ENCODE measurements at places on chromosomes 1 and 21.

DNA sequence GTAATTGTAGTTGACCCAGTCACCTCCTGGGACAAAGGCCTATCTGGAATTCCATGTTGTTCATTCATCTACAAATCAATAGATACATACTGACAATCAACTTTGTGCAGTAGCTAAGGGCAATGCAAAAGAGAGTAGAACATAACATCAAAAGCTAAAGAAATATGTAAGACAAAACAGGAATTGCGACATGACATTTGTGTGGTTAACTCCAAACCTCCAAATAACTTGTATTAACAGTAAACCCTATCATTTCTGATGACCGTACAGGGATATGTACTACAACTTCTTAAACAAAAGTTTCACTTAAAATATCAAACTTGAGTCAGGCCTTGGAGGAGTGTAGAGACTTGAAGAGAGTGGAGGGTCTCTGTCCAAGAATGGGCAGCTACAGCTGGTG lies 317.6 kb downstream of the SPATA17 start:
- no peak for DNase-seq

- DNase-seq, result no peak
These were observed 10.2 kb downstream of the NMNAT2 start for GRCh38 chr1:183407961-183408360.

- no peak for DNase-seq
These were observed 1.1 kb upstream of the CSF1 start for GRCh38 chr1:109909561-109909960.

DNA sequence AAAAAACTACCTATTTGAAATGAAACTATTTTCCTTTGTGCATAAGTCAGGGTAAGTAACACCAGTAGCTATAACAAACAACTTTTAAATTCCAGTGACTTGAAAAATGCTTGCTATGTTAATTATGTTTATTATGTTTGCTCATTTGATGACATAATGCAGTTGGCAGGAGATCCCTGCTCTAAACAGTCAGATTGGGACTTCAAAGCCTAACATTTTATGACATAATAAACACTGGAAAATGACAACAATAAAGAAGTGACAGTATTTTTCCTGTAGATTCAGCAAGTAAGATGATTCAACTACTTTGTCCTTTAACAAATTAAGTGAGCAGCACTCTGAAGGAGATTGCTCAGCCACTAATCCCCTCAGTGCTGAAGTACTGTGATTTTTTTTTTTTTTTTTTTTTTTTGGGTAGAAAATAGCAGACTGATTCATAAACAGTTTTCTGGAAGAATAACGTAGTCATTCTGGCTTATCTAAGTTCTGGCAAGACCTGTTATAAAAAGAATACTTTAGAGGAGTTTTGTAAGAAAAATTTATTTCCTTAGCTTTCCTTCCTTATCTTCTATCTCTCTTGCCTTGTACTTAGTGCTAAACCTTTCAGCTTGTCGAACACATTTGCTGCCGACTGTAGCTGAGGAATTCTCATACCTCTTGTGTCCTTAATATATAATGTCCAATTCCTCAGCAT lies 207.2 kb downstream of the PTGER3 start:
- no peak for DNase-seq

DNA sequence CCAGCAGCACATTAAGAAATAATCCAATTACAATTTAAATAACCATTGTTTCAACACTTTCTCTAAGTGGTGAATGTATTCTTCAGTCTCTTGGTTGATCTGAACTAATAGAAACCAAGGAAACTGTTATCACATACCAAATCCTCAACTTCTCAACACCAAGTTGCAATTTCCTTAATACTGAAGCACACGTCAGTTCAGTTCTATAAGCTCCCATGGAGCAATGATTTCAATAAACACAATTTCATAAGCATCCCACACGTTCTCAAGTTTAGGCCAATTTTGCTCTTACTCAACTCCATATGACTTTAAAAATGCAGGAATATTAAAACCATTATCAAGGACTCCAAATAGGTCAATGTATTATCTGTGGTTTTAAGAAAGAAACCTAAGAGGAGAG lies 5.8 kb upstream of the ERG start:
- no peak for DNase-seq

DNA sequence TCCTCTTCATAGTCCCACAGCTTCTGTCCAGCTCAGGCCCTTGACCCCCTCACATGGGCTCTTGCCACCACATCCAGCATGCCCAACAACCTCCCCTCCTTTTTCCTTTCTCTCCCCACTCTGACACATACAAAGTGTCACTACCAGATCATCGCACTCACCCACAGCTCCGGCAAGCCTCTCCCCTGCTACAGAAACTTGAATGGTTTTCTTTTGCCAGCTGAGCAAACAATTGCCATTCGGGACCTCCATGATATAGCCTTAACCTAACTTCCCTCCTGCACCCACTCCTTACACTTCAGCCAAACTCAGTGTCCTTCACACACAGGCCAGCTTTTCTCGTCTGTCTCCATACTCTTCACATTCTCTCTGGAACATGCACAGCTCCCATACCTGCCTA lies 43.3 kb downstream of the MAB21L3 start:
- no peak for DNase-seq

- DNase-seq, result no peak
These were observed 394.4 kb upstream of the VAMP3 start for GRCh38 chr1:7376676-7377075.

GRCh38 chr1:233427907-233428306 lies 100.4 kb downstream of the MAP3K21 start:
- DNase-seq, result no peak

DNA sequence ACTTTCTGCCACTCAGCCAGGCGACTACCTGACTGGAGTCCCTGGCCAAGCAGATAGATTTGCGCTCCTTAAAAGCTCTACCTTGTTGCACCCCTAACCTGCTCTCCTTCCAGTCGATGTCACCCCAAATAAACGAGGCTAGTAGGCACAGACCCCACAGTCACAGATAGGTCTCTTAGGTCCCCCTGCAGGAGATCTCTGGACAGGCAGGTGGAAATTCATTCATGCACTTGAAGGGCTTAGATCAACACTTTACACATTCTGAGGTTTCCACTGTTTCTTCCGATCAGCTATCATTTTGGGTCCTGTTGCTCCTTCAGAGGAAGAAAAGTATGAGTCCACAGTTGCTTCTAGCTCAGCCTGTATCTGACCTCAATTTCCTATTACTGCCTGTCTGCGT lies 272.6 kb upstream of the FMN2 start:
- no peak for DNase-seq

DNA sequence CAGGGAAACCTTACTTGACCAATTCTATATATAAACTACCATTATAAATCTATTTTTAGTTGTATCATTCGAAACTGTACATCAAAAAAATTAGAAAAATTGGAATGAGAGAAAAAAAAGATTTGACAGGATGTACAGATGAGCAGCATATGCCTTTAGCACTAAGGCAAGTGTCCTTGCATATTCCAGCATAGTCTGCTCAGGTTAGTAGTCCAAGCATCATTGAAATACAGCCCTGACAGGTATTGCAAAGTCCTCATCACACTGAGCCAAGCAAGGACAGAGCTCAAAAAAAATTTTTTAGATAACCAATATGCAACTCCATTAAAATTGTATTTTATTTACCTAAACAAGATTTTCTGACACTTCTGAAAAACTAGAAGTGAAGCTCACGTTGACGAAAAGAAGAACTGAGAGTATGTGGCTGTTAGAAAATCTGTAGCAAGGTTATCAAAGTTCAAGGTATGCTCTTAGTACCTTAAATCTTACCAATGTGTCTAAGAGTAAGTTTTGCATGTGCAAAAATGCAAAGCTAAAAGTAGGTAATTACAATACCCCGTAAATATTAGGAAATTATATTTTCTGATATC lies 465.6 kb upstream of the ADGRL4 start:
- DNase-seq, result no peak

DNA sequence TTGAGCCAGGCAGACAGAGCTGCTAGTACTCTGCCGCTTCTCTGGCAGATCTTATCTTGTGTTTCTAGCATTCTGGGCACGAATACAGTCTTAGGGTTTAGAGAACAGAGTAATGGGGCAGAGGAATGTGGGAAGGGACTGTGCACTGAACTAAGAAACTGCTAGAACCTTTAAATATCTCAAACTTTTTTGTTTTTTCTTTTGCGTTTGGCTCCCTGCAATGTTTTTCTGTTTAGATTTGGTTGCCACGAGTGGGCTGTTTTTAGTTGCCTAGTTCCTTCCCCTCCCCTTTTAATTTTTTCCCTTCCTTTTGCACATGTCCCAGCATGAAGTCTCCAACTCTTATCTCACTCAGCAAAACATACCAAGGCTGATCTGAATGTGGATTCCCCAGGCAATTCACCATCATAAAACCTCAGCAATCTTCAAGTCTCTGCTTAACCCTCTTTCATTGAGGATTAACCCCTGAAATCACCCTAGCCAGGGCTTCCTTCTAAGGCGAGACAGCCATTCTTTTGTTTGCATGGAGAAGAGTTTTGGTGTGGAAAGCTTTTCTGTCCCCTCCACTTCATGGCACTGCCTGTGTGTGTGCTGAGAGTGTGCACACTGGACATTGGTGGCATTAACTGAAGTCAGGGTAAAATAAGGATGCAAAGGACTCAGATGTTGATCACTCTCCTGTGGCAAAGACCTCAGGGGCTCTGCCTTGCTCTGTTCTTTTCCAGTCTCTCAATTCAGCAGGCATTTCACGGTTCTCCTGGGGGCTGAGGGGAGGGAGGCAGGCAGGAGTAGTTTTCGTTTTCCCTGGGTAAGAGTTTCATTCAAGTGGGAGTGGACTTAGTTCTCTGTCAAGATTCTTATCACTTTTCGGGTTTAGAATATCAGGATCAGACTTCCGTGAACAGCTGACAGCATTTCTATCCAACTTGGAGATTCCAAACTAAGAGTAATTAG lies 2.8 kb upstream of the ATF3 start:
- no peak for DNase-seq

- no peak for DNase-seq
These were observed 31.8 kb downstream of the ATF3 start for GRCh38 chr1:212640223-212640878.

DNA sequence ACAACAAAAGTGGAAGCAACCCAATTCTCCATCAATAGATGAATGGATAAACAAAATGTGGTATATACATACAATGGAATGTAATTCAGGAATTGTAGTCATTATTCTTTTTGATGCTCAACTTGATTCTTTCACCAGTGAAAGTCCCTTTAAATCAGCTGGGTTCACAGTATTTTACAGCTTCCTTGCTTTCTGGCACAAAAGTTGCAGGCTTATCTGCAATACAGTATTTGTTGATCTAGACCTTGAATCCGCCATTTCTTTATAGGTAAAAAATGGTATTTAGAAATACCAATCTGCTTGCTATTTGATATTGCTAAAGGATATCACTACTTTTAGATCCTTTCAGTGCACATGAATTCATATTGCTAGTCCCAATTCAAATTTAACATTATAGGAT lies 44.7 kb upstream of the ERO1B start:
- DNase-seq, result no peak

DNA sequence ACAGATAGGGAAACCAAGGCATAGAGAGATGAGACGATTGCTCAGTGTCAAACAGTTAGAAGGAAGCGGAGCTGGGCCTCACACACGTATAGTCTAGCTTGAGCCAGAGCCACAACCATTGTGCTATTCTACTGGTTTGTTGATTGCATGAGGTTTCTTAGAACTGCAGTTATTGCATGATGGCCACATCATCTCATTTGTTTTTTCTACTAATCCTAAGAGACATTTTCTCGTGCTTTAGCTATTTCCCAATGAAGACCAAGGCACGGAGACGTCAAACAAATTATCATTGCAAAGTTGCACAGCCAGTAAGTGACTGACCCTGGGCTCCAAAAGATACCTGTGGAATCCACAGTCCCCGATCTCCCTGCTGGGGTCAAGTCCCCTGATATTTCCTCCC lies 25.1 kb upstream of the ZNF362 start:
- DNase-seq, result no peak

- no peak for DNase-seq
These were observed 154.8 kb downstream of the GREM2 start for GRCh38 chr1:240457203-240457602.

DNA sequence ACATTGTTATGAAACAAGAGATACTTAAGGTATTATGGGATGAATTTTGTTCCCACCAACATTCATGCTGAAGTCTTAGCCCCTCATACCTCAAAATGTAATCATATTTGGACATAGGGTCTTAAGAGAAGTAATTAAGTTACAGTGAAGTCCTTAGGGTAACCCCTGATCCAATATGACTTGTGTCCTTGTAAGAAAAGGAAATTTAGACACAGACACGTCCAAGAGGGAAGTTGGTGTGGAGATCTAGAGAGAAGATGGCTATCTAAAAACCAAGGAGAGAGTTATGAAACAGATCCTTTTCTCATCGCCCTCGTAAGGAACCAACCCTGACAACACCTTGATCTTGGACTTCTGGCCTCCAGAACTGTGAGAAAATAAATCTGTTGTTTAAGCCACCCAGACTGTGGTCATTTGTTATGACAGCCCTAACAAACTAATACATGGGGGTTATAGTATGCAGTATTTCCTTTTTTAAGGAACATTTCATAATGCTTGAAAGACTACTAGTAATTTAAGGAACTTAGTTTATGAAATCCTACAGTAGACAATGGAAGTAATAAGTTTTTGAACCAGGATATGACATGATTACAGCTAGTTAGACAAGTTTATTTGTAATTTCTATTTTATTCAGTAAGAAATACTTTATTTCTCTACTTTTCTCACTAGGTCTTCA lies 875.5 kb upstream of the ADGRL2 start:
- no peak for DNase-seq

- DNase-seq, result no peak
These were observed 8.6 kb downstream of the ZNF281 start for GRCh38 chr1:200401263-200401662.

GRCh38 chr21:46066591-46067331 lies 31.2 kb upstream of the COL6A2 start:
- no peak for DNase-seq

GRCh38 chr21:20106368-20106767 lies 891.8 kb upstream of the NCAM2 start:
- DNase-seq, result no peak

DNA sequence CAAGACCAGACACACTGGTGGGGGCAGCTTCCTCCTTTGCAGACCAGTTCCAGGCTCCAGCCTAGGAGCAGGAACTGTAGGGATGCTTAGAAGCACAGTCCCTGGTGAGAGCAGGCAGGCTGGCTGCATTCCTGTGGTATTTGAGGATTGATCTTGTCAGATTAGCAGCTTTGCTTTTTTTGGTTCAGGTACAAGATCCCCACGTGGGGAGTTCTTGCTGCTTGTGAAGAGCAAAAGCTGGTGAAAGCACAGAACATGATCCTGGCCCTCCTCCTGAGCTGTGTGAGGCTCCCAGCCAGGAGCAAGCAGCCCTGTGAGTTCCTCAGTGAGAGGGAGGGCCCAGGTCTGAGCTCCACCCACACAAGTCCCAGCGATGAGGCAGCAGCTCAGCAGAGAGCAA lies 75.3 kb upstream of the ARTN start:
- DNase-seq, result no peak
